Osteocyte (in vitro differentiated cells): ENCODE measurements at places on chromosomes 13 and 19. TPM values are rescaled to one million over a fixed set of nuclear protein-coding genes. Genes with fewer than 3 reads are reported as not detected.

DNA sequence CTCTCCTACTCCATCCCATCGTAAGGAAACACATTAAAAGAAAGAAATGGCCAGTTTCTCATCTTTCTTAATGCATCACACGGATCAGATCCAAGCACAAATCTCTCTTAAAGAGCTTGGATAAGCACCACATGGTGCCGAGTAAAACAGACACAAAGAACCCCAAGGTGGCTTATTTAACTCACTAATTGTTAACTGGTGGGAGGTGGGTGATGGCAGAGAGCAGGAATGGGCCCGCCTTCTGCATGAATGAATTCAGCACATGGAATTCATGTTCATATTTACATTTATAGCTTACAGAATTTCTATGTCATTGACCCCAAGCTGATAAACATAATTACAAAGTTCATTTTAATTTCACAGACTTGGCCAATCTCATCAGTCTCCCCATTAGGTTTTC, 89.9 kb downstream of the MZT1 start:
- DNase-seq = no peak

- no peak for DNase-seq
These were observed 641.0 kb downstream of the FGF9 start for GRCh38 chr13:22311734-22312404.

DNA sequence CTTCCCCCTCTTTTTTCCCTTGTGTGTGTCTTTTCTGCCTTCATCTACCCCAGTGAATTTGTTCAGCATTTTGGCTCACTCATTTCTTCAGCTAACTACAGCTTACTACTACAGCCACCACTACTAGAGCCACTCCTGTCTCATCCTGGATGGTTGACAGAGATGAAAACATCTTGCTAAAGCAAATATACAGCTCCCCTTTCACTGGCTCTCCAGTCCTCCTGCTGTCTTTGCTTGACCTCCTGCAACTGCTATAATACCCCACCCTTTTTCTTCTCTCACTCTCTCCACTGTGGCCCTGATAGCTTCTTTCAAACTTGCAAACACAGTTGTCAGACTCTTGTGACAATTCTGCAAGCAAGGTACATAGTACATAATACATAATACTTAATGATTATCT, 523.6 kb downstream of the DCT start:
- no peak for DNase-seq

- no peak for DNase-seq
These were observed 752.8 kb downstream of the LIG4 start for GRCh38 chr13:107462501-107462900.

DNA sequence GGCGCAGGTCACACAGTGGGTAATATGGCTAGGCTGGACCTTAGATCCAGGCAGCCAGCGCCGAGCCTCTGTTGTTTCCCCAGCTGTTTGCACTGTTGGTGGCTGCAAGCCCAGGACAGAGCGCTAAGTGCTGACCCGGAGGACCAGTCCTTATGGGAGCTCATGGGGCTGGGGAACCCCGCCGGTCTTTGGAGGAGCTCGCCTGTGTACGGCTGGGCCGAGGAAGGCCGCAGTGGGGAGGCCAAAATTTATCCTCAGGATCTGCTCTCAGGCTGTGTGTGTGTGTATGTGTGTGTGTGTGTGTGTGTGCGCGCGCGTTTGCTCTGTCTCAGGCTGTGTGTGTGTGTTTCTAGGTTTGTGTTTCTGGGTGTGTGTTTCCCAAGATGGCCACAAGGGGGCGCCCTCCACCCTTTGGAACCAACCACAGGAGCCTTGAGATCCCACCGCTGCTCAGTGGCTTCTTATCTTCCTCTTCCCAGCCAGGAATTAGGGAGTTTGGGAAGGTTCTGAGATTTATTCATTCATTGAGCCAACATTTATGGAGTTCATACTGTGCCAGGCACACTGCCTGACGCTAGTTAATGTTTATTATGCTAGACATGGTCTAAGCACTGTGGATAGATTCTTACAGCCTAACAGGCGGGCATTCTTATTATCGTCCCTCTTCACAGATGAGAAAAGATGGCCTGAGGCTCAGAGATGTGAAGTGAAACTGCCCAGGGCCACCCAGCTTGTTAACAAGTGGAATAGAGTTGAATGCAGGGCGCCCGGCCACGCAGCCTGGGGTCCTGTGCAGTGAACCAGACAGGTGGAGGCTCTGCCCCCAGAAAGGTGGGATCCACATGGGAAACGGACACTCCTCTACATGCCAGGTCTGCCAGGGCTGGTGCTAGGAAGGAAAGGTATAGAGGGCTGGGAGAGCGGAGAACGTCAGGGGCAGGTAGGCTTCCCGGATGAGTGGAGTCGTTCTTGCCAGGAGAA, 13.0 kb downstream of the PGLYRP1 start:
- no peak for DNase-seq

DNA sequence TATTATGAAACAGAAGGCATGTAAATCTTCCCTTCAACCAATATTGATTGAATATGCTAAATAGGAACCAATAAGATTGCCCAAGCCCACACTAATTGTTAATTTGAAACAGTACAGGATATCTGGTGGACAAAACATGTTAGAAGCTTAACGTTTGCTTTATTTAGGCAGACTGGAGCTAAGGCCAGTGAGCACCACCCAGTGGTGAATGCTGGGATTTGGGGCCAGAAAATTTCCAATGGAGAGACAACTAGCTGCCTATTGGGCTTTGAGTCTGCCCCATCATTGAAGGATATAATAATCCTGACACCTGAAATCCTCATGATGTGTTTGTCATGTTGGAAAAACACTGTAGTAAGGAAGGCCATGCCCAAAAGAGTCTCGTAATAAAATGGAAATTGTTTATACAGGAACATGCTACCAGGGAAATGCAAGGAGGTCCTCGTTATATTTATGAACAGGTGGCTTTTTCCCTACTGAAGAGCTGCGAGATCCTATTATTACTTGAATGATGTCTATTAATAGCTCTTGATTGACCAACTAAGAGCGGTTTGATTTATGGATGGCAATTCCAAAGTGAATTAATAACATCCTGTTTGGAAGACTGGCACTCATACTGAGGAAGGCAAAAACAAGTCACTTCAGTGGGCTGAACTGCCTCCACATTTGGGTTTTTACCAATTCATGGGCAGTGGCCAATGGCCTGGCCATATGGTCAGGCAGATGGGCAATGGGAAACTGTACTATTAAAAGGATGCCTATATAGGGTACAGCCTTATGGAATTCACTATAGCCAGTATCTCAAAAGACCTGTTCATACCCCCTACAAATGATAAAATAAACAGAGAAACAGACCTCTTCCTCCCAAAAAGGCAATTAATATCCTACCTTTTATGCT, 8.7 kb downstream of the SIGLECL1 start:
- no peak for DNase-seq

DNA sequence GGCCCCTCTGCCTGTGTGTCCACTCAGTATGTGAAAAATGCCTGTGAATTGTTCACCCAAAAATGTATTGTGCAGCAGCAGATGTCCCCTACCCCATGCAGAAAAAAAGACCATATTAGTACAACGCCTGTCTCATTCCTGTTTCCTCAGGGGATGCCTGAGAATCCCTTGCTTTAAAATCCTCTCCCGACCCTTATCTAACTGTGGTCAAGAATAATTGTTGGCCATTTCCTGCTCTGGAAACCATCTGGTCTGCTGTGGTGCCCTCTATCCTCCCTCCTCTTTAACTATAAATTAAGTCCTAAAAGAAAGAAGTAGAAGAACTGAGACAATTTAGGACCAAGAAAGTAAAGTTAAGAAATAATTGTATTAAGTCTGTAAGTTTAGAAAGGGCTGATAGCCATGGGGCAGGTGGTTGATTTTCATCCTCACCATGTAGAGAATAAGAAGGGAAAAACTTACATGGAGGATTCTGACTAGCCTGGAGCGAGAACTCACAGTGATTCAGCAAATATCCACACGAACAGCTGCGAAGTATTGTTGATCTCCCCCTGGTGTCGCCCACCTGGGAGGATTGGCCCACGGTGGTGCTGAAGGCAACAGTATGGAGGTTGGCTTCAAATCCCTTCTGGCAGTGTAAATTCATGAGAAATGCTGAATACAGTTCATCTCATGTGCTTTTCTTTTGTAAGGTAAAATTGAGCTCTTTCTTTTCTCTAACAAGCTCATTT, 85.6 kb downstream of the COL4A2 start:
- no peak for DNase-seq

DNA sequence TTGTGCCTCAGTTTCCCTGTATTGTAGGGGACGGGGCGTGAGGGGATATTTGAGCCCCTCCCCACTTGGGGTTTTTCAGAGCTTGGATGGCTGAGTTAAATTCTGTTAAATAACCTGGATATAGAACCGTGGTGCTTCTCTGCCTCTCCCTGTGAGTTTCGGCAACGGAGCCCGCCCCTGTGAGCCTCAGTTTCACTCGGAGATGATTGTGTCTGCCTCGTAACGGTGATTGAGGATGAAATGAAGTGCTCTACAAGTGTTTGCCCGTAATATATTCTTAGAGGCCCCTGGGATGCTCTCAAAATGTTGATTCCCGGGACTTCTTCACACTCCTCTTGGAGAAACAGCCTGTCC, 509 bp downstream of the KXD1 start:
- DNase-seq = no peak

DNA sequence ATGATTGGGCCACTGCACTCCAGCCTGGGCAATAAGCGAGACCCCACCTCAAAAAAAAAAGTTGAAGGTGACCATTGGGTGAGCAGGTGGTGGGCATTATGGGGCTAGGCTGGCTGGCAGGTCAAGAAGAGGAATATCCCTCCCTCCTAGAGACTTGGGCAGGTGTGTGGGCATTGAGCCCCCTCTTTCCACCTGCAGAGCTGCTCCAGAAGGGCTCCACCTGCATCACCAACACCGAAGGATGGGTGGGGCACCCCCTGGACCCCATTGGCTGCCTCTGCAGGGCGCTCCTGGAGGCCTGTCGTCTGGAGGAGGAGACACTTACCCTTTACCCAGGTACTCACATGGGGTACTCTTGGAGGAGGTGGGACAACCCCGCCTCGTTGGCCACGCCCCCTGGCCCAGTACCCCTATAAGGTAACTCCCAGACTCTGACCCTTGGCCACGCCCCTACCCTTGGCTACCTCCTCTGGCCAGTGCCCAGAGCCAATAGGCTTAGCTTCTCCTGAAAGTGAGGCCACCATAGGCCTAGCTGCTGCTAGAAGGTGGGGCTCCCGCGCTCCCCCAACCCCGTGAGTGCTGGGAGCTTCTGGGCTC, 21.9 kb downstream of the ZSWIM4 start:
- no peak for DNase-seq

DNA sequence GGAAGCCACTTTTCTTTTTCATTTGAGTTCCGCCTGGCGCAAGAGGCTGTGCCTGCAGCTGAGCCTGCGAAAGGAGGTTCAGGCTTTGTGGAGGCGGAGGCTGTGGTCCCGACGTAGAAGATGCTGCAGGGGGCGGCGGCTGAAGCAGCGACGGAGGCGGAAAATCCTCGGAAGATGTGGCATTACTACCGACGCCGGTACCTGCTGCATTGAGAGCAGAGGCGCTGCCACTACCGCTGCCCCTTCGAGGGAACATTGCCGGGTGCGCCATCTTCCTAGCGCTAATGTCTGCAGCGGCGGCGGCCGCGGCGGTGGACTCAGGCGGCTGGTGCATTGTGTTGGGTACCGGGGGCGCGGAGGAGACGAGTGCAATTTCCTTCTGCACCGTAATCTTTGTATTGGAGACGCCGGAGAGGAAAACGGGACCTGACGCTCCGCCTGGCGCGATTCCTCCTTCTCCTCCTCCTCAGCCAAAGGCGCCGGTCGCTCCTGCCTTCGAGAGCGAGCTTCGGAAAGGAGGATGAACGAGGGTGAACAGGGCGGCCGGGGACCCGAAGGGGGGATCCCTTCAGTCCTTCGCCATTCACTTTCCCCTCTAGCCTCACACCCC, at the start of gene TSC22D1:
TSS of gene TSC22D1 (minus strand) at position 590 of the 610 bp plus-strand sequence. CDS start at position 334, 256 bp downstream.
- DNase-seq = peak; percentile 83

GRCh38 chr13:102440259-102440936, 38.5 kb upstream of the FGF14 start:
- no peak for DNase-seq

DNA sequence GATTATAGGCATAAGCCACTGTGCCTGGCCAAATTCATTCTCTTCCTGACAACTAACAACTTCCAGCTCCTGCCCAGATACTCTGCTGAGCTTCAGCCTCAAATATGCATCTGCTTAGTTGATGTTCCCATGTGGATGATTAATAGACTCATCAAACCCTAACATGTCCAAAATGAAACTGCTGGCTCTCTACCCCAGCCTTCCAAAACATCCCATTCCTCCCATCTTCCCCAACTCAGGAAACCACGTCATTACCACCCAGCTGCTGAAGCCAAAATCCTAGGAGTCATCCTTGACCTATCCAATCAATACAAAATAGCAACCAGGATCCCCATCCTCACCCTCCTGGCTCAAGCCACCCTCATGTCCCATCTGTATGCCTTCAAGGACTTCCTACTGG, 20.9 kb downstream of the POU2F2 start:
- DNase-seq = no peak

DNA sequence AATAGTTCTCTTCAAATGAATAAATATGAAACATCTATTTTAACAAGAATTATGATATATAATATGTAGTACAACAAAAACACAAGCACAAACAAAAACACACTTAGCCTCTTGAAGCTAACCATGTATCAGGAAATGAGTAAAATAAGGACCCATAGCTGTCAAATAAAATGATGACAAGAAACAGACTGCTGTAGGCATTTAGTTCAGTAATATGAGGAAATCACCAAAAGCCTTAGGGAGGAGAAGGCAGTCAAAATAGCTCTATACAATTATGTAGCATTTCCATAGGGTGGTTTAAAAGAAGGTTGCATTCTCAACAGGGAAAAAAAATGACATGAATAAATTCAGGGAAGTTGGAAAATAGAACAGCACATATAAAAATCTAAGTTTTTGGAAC, 163.4 kb downstream of the PCDH20 start:
- no peak for DNase-seq

- no peak for DNase-seq
These were observed 1.3 kb downstream of the HCST start for GRCh38 chr19:35903550-35904179.

- no peak for DNase-seq
These were observed 4.6 kb downstream of the COL4A2 start for GRCh38 chr13:110311443-110312338.

GRCh38 chr19:389255-389934, 19.6 kb downstream of the C2CD4C start:
- no peak for DNase-seq

DNA sequence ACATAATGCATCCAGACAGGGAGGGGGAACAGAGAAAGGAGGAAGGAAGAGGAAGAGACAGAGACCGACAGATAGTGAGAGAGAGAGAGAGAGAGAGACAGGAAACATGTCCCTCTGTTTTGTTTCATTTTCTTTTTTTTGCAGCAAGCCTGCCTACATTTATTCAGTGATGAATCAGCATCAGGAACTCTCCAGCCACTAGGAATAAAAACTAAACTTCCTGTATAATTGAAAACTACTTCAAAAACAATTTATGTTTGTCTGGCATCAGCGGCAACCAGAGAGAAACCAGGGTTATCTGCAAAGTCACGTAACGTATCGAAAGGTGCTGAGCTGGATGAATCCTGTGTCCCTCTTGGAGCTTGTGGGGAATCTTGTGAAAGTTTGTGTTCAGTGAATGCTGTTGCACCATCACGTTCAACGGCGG, 148.6 kb upstream of the SOX21 start:
- DNase-seq = no peak

Gene APOE
- 151 and 184 TPM in 2 replicates for total RNA-seq

Gene ZNF90
- total RNA-seq = 3.0 and 3.4 TPM in 2 replicates

Gene HIPK4
- 0.21 and 0.29 TPM in 2 replicates for total RNA-seq

Gene ZSCAN4
- total RNA-seq = not detected in 2 replicates

Gene PSG6
- total RNA-seq = not detected in 2 replicates

Gene ZNF382
- total RNA-seq = 13.2 and 15.0 TPM in 2 replicates

Gene KASH5
- not detected in 2 replicates for total RNA-seq
